ENCODE measurements at places on chromosomes 12 and 14. TPM values are rescaled to one million over a fixed set of nuclear protein-coding genes. Genes with fewer than 3 reads are reported as not detected.

Gene NANOG
- total RNA-seq, result not detected

Gene CNTN1
- not detected for total RNA-seq

Gene VSIG10
- 5.7 TPM for total RNA-seq

Gene PPP1R12A
- total RNA-seq, result 94.5 TPM

Gene FAM181A
- not detected for total RNA-seq

Gene CLEC1B
- total RNA-seq, result not detected

Gene CLEC12A
- total RNA-seq, result 0.23 TPM

Gene NYNRIN
- 0.26 TPM for total RNA-seq

Gene PLCZ1
- total RNA-seq, result not detected

Gene FITM1
- 1.5 TPM for total RNA-seq

Gene ZNF385A
- total RNA-seq, result 0.29 TPM

Gene KRT75
- not detected for total RNA-seq

Gene CEP290
- 11.8 TPM for total RNA-seq

Gene SPTB
- total RNA-seq, result not detected

Gene RAD51AP1
- 35.5 TPM for total RNA-seq

Gene EGLN3
- total RNA-seq, result 11.6 TPM

Gene BHLHE41
- total RNA-seq, result not detected

Gene SLC17A8
- total RNA-seq, result not detected

Gene TRHDE
- not detected for total RNA-seq

Gene PGF
- total RNA-seq, result 0.12 TPM

Gene RHOJ
- total RNA-seq, result not detected

Gene KRT82
- total RNA-seq, result not detected

Gene ABHD12B
- total RNA-seq, result not detected

Gene DLGAP5
- 67.1 TPM for total RNA-seq

Gene MAX
- 176 TPM for total RNA-seq

Gene SSPN
- not detected for total RNA-seq

Gene OR4E2
- total RNA-seq, result not detected

Measured in activated naive CD4-positive, alpha-beta T cell treated with anti-CD3 and anti-CD28 coated beads, Interleukin-2, amount 10 ng/mL, durations not matched to agents 5 hours and 36 hours (primary cell).